ENCODE measurements at places on chromosomes 13 and 19. TPM values are rescaled to one million over a fixed set of nuclear protein-coding genes. Genes with fewer than 3 reads are reported as not detected.
A peak's percentile ranks its signal among the peaks of the same experiment; 100 is the strongest.

The MEDAG gene
- not detected for polyA plus RNA-seq

The FPR3 gene
- not detected for polyA plus RNA-seq

The GNA15 gene
- 0.25 TPM for polyA plus RNA-seq

The TINCR gene
- polyA plus RNA-seq: 0.06 TPM

The S1PR5 gene
- polyA plus RNA-seq: 399 TPM

The KIR2DL1 gene
- polyA plus RNA-seq: 74.6 TPM

The UBXN6 gene
- 8.3 TPM for polyA plus RNA-seq

The SLC46A3 gene
- 28.8 TPM for polyA plus RNA-seq

- no peak for DNase-seq
Observed at GRCh38 chr19:29812080-29812880, 489 bp downstream of the CCNE1 start.

GRCh38 chr13:83498045-83498444 lies 384.2 kb downstream of the SLITRK1 start:
- DNase-seq: no peak

DNA sequence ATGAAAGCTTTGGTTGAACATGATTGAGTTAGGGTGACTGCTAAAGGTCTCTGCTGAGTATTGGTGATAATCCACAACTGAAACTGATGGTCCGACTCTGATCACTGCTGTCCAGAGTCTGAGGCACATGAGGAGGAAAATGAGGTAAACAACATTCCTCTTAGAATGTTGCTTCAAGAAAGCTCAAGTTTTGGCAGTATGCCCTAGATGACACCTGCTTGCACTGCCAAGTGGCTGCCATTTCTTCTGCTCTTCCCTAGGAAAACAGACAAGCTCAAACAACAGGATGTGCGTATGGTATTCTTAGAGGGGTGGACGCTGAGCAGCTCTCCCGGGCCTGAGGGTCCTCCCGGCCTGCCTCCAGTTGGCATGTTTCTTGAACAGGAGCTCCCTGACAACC lies 15.2 kb upstream of the MTIF3 start:
- DNase-seq: no peak

DNA sequence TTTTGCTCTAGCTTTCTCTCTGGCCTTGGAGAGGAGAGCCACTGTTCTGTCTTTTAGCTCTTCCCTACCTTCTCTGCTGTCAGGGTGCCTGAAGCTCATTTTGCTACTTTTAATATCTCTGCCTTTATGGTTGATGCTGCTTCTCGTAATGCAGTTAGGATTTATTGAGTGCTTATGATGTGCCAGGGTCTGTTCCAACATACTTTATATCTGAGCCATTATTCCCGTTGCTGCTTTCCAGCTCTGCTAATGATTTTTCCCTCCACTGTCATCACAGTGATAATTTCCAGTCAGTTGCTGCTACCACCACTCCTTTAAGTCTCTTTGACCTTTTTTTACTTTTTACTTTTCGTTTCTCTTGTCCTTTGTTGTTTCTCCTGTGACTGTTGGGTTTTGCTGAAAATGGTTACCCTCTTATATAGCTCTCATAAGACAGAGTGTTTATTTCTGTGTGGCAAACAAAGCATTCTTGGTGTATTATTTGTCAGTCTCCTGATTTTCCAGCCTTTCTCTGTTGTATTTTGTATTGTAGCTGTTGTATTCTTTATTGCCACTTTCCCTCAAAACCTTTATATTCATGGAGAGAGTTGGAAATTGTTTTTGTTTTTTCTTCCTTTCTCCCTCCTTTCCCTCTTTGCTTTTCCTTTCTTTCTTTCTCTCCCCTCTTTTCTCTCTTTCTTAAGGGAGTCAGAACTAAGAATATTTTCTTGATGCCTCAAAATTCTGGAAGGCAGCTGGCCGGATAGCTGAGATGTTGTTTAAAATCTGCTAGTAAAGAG lies 37.4 kb downstream of the COG6 start:
- no peak for DNase-seq

- DNase-seq: no peak
Observed at GRCh38 chr13:104034891-104035290, 968.7 kb upstream of the SLC10A2 start.

GRCh38 chr13:29103065-29103800 lies 283.1 kb downstream of the MTUS2 start:
- no peak for DNase-seq

GRCh38 chr13:103386341-103386740 lies 320.1 kb upstream of the SLC10A2 start:
- no peak for DNase-seq

DNA sequence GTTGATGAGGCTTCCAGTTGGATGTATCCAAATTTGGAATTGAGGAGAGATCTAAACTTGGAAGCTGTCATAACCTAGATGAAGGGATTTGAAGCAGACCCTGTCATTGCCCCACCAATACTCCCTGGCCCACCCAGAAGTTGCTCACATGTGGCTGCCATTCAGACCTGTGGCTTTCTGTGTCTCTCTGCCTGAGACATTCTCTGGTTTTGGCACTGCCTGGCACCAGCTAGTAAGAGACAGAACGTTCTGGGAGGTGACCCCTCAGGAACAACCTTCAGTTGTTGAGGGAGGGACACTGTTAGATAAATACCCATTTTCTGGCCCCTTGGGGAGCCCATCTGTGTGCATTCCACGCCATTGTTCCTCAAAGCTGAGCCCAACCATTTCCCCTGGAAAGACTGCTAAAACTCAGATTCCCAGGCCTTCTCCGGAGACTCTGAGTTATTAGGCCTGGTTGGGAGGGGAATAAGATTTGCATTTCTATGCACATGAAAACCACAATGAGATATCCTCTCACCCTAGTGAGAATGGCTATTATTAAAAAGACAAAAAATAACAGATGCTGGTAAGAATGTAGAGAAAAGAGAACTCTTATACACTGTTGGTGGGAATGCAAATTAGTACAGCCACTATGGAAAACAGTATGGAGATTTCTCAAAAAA lies 290.4 kb downstream of the TSHZ3 start:
- DNase-seq: no peak

DNA sequence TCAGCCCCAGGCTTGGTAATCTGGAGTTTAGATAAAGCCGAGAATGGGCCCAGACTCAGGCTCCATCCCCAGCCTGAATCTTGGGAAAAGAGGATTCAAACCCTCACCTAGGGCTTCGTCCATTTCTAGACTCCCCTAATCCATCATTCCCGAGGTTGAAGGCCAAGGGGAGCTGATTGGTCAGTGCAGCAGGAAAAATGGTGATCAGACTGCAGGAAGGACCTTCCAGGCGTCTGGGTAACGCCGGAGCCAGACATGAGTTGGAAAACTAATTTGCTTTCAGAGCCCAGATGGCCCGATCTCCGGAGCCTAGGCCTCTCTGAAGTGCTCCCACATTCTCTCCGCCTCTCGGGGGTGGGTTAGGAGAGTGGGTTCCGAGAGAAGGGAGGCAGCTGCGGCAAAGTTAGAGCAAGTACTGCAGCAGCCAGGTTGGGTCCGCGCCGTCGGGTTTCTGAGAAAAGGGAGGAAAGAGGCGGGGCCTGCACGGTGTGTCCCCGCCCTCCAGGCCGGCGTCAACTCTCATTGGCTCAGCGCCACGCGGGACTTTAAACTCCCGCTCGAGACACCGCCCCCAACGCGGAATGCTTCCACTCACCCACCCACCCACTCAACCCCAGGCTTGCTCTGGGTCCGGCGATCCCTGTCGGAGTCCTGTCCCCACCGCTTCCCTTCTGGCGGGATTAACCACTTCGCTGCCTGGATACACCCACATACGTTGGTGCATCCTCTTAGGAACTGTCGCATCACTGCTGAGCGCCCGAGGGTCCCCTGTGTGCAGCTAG lies 788 bp upstream of the RTBDN start:
- DNase-seq: no peak

- no peak for DNase-seq
Observed at GRCh38 chr13:74194846-74195245, 60.6 kb upstream of the KLF12 start.

DNA sequence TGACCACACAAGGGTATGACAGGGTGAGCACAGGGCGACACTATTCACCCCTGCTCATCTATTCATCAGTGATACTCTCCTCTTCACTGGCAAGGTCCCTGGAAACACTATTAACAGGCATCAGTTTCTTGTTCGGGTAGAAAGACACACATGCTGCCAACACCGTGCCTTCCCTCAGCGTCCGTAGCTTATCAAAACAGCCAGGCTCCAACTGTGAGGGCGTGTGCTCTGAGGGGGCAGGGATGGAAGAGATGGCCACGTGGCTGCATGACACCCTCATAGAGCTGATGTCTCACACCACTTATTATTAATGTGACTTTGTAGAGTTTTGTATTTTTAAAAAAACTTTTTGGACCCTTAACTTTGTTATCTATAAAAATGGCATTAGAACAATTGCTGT lies 160.3 kb downstream of the ITGBL1 start:
- no peak for DNase-seq

DNA sequence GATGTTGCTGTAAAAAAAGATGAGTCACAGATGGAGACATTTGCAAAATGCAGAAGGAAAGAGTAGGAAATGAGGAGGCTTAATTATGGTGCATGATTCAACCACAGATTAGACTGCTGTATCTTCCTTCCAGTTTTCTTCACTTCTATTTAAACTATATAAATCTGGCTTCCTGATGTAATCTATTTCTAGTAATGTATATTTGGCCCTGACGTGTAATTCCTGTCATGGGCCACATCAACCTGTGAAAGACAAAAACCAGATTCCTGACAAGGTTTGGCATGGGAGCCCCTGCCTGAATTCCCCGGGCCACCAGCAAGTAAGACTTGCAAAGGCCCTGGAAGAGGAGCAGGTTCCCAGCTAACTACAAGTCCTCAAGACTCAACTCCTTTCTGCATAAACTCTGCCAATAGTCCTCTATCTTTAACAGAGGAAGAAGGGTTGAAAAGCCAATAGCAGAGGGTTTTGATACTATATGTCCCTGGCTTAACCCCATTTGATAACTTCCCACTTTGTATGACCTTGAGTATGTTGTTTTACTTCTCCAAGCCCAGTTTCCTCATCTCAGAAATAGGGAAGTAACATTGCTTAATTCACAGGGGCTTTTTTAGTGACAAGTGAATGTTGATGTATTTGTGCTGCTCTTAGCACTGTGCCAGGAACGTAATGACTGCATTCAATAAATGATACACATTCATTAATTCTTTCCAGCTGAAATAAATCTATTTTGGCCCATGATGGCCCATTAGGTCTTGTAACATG lies 172.7 kb downstream of the SPRY2 start:
- no peak for DNase-seq

GRCh38 chr13:23963184-23963931 lies 66.1 kb upstream of the C1QTNF9B start:
- DNase-seq: no peak

DNA sequence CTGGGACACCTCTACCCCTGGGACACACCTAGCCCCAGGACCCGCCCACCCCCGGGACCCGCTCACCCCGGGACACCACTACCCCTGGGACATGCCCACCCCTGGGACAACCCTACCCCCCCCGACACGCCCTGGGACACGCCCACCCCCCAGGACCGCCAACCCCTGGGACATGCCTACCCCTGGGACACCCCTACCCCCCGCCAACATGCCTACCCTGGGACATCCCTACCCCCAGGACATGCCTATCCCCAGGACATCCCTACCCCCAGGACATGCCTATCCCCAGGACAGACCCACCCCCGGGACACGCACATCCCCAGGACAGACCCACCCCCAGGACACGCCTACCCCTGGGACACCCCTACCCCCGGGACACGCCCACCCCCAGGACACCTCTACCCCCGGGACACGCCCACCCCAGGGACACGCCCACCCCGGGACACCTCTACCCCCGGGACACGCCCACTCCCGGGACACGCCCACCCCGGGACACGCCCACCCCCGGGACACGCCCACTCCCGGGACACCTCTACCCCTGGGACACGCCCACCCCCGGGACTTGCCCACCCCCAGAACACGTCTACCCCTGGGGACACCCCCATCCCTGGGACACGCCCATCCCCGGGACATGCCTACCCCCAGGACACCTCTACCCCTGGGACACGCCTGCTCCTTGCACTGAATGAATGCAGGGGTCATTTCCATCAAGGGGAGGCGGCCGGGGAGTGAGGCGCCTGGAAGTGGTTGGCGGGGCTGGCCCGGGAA lies 32.3 kb downstream of the ADPRHL1 start:
- no peak for DNase-seq

DNA sequence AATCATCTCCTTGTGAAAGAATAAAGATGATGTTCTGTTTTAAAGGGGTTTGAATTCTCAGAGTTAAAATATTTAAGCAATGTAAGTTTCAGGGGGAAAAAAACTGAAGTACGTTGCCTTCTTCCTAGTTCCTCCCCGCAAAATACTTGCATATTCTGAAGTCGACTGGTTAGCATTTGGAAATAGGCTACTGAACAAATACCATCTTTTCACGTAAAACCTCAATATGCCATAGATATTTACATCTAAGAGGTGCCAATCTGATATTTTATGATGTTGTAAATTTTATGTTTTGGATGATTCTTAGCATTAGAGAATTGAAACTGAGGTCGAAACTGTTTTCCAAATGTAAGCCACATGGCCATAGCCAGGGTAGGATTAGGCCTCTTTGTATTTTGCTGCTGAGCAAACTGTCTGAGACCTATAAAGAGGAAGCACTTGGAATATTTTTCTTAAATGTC lies 138.3 kb downstream of the FLT1 start:
- DNase-seq: no peak

DNA sequence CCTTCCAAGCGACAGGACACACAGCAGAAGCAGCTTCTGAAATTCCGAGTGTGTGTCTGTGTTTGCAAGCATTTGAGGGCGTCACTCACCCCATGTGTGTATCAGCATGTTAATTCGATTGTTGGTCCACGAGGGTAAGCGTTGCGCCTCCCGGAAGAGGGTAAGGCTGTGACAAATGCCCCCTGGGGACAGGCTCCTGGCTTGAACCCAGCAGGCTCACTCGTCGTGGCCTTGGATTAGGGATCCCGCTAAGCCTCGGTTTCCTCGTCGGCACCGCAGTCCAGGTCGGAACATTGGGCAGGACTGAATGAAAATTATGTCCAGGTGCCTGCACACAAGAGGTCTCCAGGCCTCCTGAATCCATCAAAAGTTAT lies 606 bp upstream of the STXBP2 start:
- no peak for DNase-seq

- no peak for DNase-seq
Observed at GRCh38 chr13:87769445-87769844, 98.3 kb downstream of the SLITRK5 start.

- no peak for DNase-seq
Observed at GRCh38 chr19:11383706-11384048, 437 bp downstream of the EPOR start.

DNA sequence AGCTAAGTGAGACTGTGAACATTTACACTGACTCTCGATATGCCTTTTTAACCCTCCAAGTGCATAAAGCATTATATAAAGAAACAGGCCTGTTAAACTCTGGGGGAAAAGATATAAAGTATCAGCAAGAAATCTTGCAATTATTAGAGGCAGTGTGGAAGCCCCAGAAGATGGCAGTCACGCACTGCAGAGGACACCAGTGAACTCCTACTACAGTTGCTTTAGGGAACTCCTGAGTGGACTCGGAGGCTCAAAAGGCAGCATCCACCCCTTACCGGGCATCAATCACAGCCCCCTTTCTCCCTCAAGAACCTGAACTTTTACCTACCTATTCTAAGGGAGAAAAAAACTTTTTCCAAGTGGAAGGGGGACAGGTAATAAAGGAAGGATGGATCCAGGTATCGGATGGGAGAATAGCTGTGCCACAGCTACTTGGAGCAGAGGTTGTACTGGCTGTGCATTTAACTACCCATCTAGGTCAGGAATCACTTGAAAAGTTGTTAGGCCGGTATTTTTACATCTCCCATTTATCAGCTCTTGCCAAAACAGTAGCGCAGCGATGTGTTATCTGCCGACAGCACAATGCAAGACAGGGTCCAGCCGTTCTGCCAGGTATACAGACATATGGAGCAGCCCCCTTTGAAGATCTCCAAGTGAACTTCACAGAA lies 80.1 kb downstream of the ZNF486 start:
- DNase-seq: peak; percentile 10

- DNase-seq: no peak
Observed at GRCh38 chr13:72507416-72508199, 219.8 kb downstream of the MZT1 start.
